ENCODE measurements at places on chromosomes 2 and 18. TPM values are rescaled to one million over a fixed set of nuclear protein-coding genes. Genes with fewer than 3 reads are reported as not detected.

ICOS gene
- 0.23 TPM for total RNA-seq

GRCh38 chr18:47993409-47993808, 63.0 kb upstream of the SMAD2 start:
- DNase-seq, result no peak

DNA sequence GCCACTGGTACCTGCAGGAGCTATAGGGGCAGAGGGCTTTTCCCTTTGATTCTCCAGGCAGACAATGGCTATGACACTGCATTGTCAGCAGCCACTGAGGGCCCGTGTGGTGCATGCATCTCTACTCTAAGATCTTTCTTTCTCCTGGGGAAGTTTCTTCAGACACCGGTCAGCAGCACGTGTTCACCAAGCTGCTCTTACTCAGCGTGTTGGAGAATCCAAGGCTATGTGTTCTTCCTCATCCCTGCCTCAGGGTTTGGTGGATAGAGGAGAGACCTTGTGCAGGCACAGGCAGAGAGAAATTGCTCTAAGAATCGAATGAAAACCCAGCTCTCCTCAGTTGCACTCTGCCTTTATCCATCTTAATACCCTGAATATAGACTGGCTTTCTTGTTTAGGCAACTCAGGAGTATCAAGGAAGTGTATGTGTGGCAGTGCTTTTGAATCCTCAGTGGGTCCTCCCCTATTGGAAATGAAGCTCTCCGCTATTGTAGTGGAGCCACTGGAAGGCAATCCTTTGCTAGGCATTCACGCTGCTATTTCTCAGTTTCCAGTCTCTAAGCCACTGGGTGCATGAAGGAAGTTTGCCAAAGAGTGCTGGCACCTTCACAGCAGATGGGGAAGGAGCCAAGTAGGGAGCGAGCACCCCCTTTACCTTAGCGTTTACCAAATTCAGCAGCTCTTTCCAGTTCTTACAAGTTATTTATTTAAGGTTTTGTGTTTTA, 86.9 kb upstream of the EML6 start:
- DNase-seq, result peak; percentile 38

GRCh38 chr2:673615-674320, 3.4 kb downstream of the TMEM18 start:
- DNase-seq, result no peak

DNA sequence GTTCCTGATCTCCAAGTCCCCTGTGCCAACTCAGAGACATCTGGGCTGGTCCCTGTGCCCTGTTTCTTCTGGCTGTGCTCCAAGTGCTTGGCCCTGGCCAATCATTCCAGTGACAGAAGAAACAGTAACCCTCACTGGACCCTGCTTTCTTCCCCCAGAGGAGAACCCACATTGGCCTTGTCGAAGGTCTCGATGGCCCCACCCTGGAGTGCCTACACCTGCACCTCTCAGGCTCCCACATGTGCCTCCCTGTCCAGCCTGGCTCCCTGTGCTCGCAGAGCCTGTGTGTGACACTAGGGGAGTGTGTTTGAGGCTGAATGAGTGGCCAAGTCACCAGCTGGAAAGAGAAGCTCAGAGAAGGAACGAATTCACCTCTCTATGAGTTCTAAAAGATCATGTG, 5.9 kb upstream of the MAL start:
- no peak for DNase-seq

CFC1 gene
- total RNA-seq, result not detected

GRCh38 chr2:204258890-204259289, 286.4 kb upstream of the PARD3B start:
- DNase-seq, result no peak

DNA sequence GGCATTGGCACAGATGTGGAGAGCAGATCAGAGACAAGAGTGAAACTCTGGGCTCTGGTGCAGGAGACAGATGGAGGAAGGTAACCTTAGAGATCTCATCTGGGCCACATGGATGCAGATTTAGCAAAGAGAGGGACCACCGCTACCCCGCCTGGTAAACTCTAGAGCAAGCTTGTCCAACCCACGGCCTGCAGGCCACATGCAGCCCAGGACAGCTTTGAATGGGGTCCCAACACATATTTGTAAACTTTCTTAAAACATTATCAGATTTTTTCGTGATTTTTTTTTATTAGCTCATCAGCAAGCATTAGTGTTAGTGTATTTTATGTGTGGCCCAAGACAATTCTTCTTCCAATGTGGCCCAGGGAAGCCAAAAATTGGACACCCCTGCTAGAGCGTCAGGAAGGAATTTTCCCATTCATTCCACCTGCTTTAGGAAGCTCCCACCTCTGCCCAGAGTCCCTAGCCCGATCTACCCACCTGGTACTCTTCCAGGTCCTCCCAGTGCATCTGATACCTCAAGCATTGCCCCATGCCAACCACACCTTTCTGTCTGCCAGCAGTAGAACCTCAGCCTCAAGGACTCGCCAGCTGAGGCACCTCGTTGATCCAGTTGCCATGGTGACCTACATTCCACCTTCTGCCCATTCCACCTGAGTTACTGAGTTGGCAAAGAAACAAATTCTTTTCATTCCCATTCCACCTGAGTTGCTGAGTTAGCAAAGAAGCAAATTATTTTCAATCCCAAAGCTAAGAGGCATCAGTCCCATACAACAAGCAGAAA, at the start of gene CIB4:
Gene CIB4 (minus strand): TSS at position 586 of the 784 bp plus-strand sequence. CDS start 52 bp downstream, at position 534.
- DNase-seq, result peak; percentile 39

GREB1L gene
- total RNA-seq, result 0.05 TPM

DNA sequence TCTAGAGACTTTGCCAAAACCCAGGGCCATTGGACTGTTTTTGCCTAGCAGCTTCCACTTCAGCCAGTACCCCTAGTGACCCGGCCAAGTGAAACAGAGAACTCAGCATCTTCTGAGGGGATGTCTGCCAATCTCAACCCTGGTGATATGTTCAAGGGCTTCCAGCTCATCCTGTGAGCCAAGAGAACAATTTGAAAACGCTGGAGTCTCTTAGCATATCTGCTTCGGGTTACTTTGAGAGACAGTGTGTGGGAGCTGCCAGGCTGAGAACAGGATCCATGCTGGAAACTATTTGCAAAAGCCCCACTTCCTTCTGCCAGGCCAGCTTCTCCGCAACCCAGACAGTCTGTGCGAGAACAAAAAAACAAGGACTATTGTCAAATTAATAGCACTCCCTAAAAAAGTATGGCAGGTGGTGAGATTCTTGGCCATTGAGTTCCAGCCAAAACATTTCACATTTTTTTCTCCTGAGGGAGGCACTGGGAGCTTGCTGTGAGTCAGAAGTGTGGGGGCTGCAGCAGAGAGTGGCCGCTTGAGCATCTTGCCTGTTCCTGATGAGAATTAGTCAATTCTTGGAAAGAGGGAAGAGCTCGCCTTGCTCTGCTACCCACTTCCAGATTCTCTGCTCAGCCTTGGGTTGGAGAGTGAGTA, 395.6 kb upstream of the TRIB2 start:
- no peak for DNase-seq

GRCh38 chr2:25234738-25235137, 66.4 kb upstream of the POMC start:
- DNase-seq, result no peak

ACYP2 gene
- 22.9 TPM for total RNA-seq

NMUR1 gene
- 2.0 TPM for total RNA-seq

DNA sequence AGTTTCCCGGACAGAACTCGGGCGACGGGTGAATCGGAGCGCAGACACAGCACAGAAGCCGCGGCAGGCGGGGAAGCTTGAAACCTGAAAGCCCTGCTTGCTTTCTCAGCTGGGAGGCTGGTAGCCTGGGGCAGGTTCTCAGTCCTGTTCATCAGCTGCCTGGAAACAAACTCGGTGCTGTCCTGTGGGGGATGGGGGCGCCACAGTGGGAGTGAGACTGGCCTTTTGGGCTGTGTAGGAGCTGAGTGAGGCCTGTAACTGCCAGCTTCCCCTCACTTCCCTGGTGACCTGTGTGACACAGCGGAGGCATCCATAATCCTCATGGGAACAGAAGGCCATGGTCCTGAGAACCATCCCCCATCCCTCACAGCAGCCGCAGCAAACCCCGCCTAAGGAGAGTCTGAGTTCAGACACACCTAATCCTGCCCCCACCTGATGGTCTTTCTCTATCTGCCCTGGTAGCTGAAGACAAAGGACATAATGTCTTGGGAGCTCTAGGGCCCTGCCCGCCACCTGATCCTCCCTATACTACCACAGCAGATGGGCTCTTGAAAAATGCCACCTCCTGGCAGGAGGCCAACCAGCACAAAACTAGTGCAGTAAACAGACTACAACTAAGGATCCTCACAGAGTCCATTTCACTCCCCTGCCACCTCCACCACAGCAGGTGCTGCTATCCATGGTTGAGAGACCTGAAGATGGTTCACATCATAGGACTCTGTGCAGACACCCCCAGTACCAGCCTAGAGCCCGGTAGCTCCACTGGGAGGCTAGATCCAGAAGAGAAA, 52.7 kb upstream of the LDLRAD4 start:
- DNase-seq, result no peak

GDF7 gene
- total RNA-seq, result 11.0 TPM

RELCH gene
- 106 TPM for total RNA-seq

DNA sequence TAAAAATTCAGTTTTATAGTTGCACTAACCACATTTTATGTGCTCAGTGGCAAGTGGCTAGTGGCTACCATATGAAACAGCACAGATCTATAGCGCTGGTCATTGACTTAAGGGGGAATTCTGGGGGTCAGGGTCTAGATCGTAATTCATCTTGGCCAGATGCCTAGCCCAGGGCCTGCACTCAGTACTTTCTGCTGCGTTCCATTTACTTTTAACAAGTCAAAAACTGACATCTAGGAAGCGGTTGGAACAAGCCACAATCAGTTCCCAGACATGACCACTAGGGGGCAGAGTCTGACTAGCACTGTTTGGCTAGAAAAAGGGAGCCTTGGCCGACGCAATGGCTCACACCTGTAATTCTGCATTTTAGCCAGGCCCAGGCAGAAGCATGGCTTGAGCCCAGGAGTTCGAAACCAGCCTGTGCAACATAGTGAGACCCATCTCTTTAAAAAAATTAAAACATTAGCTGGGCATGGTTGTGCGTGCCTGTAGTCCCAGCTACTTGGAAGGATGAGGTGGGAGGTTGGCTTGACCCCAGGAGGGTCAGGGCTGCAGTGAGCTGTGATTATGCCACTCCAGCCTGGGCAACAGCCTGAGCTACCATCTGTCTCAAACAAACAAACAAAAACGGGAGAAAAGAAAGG, 9.0 kb upstream of the TMBIM1 start:
- peak; percentile 93 for DNase-seq

CNTNAP5 gene
- 1.5 TPM for total RNA-seq

DNA sequence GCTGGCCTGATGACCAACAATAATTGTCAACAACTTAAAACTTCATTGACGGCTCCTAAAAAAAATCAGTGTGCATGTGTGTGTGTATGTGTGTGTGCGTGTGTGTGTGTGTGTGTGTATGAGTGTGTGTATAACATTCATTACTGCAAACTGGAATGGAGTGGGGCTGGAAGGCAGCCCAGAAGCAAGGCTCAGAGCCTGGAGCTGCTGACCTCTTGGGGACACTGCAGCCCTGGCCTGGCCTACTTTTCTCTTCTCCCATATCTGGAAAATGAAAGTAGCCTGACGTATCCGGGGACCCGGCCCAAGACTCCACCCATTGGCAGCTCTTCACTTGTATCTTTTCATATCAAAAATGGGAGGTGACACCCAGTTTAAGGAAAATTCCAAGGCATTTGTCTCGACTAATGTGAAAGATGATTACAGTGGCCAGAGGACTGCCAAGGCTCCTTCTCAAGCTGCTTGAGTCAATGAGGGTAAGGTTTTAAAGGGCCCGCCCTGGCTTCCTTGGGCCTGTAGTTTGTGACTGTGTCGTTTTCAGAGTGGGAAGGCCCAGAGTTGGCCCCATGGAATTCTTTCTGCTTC, 72.4 kb upstream of the IL1R1 start:
- DNase-seq, result peak; percentile 82

DNA sequence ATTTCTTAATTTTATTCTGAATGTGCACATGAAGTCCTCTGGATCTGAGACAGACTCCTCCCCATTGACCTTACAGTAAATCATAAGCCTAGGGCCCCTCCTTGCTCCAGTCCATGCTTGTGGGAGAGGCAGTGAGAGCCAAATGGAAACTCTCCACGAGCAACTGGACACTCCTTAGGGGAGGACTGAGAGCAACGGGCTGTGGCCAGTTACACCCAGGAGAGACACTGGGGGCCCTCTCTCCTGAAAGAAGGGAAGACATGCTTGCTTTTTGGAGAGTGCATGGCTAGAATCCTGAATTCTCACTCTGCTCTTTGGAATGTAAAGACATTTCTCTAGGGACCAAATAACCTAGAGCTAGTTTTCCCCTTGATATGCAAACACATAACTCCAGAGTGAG, 49.0 kb upstream of the BIN1 start:
- DNase-seq, result peak; percentile 69

GRCh38 chr2:62114564-62114963, 81.4 kb upstream of the B3GNT2 start:
- no peak for DNase-seq

- no peak for DNase-seq
Measured at GRCh38 chr2:241425368-241425767, 69.3 kb downstream of the FARP2 start.

GRCh38 chr2:118973542-118973951, 31.6 kb downstream of the MARCO start:
- no peak for DNase-seq

- peak; percentile 49 for DNase-seq
Measured at GRCh38 chr2:48346124-48346536, 183.8 kb upstream of the STON1 start.

PREPL gene
- total RNA-seq, result 72.2 TPM

- DNase-seq, result no peak
Measured at GRCh38 chr2:45412754-45413379, 198.2 kb downstream of the SRBD1 start.

PROM2 gene
- 176 TPM for total RNA-seq

FBXO48 gene
- total RNA-seq, result 0.96 TPM

MC4R gene
- total RNA-seq, result not detected

DNA sequence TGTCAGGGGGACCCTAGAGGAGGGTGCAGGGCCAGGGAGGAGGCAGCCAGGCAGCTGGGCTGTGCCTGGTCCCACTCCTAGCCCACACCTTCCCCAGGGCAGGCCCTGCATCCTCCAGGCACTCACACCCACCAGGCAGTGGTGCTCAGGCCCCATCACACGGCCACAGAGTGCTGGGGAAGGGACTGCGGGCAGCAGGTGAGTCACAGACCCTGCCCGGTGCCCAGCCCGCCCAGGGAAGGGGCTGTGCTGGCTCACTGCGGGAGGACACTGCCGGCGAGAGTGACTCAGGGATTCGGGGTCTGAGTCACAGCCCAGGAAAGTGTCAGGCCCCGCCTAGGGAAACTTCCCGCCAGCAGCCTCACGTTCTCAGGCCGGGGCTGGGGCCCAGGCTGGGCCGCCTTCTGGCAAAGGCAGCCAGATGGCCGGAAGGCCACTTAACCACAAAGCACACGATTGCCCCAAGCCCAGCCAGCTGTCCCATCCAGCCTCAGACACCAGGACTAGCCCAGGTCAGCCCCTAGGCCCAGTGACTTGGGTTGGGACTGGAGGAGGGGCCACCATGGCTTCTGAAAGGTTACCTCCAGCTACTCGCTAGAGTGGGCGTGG, 42.2 kb downstream of the BIN1 start:
- peak; percentile 93 for DNase-seq

- DNase-seq, result peak; percentile 35
Measured at GRCh38 chr18:79543861-79544385, 135.7 kb upstream of the CTDP1 start.

ZAP70 gene
- total RNA-seq, result 5.2 TPM

- no peak for DNase-seq
Measured at GRCh38 chr2:204686406-204686805, 141.1 kb downstream of the PARD3B start.

KIAA2012 gene
- not detected for total RNA-seq

Measured in ureter (tissue), 1 donor.